GM12864 (cell line): ENCODE measurements at places on chromosomes 3 and 15.

DNA sequence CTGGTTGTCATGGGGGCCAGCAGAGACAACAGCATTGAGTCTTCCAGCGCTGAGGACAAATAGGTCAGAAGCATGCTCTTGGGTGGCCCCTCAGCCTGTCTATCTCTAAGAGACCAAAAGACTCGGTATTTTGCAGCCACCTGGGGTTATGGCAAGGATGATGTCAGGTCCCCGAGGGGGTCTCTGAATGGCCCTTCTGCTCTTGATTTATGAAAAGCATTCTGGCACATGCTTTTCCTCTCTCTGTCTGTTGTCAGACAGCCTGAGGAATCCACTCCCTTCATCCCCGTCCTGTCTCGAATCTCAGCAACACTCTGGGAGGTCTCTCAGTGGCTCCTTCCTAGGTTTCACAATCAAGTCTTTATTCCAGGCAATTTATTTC lies 156.6 kb upstream of the RGMA start:
- no peak for DNase-seq

DNA sequence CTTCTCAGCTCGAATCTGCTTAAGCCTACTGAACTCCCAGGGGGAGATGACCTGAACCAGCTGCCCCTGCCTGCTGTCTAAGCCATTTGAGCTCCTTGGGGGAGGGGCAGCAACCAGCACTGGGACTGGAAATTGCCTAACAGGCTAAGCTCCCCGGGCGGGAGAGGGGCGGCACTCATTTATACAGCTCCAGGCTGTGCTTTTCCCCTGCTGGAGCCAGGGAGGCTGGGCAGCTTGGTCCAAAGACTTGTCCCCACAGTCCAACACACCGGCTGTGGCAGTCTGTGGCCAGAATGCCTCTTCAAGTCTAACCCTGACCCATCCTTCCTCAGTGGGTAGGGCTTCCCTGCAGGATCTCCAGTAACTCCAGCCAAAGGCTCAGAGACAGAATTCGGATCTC lies 1241.5 kb downstream of the ROBO2 start:
- DNase-seq, result no peak

DNA sequence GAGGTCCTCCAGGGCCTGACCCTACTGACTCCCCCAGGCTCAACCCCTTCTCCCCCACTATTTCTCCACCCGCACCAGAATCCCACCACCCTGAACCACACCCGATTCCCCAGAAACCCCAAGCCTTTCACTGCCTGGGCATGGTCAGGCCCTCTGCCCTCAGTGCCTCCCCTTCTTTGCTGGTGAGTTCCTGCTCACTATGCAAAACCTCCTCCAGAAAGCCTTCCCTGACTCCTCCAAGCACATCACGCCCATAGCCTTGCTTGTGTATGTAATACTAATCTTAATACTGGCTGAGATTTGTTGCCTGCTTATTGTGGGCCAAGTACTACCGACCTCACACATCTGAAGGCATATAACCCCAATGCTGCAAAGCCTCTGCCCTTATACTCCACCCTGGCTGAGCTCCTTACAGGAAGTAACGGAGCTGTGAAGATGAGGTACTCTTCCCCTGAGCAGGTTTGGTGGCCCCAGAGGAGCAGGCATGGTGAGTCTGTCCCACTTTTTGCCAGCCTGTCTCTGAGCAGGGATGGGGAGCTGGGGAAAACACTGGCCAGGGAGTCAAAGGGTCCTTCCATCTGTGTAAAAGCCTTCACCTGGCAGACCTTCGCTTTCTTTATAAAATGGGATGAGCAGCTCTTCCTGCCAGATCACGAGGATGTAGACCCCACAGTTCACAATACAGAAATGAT lies 9.5 kb downstream of the RAB6B start:
- no peak for DNase-seq

- DNase-seq, result no peak
Measured at GRCh38 chr3:106860182-106860581, 517.1 kb upstream of the CCDC54 start.

GRCh38 chr3:195839260-195840010 lies 27.7 kb upstream of the MUC4 start:
- no peak for DNase-seq

DNA sequence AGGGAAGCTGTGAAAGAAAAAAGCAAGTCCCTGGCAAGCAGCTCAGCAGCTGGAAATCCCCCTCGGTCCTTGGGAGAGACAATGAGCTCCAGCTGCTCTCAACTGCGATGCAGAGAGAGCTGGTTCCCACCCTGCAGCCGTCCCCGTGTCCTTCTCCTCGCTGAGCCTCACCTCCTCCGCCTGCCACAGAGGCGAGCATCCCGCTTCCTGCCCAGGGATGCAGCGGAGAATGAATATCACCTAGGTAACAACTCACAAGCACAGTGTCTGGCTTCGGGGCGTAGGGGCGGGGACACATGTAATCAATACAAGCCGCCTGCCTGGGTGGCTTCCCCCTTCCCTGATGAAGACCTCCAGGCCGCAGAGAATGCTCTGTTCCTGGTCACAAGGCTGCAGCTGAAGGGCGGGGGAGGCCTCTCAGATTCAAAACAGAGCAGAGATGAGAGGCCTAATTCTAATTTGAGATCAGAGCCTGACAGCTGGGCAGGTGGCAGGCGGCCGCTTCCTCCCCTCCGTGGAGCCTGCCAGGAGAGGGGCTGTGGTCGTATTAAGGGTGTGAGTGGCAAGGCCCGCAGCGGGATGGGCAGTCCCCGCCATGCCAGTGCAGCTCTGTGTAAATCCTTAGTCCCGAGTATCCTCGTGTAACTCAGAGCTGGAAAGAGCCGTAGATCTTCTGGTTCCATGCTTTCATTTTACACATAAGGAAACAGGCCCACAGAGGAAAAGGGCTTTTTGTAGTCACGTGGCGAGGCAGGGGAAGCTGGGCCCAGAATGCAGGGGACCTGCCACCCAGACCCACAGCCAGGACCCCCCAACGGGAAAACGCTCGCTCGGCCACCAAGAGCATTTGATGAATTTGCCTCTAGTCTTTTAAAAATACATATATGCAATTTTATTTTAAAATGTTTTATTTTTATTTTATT lies 24.3 kb downstream of the ZDHHC19 start:
- peak; percentile 63 for DNase-seq

DNA sequence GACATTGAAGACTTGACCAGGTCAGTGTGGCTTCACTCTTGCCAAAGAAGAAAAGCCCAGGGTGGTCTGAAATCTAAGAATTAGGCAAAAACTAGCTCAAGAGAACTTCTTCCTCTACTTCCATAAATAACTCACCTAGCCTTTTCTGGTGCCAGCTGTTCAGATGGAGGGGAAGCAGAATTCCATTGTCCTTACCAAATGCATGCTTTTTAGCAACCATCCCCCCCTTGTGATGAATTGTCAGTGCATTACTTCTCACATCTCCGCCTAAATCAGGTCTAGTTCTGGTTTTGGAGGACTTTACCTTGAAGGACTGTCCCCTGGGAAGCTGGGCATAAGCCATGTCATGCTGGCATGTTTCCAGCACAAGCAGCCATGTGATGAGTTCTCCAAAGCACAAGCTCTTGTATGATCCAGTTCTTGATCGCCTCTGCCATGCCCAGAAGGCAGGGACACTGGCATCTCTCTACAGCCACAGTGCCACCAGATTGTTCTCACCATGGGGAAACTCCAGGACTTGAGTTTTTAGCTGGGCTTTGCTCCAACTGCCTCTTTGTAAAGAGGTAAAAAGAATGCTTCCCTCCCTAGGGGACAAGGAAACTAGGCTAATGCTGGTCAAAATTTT lies 96.4 kb upstream of the IL12A start:
- no peak for DNase-seq

DNA sequence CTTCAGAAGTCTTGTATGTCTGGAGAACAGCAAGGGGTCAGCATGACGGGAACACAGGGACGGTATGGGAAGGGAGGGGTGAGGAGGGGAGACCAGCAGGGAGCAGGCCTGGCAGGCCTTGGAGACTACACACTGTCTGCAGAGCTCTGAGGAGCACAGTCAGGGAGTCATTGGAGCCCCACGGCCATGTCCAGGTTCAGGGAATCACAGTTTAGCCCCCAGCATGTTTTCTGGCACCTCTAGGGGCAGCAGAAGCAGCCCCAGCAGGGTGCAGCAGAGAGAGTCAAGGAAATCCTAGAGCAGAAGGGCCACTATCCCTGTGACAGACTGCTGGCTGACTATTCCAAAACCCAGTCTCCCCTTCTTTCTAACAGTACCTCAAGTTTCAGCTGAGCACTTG lies 3.2 kb downstream of the LAMP3 start:
- DNase-seq, result no peak

DNA sequence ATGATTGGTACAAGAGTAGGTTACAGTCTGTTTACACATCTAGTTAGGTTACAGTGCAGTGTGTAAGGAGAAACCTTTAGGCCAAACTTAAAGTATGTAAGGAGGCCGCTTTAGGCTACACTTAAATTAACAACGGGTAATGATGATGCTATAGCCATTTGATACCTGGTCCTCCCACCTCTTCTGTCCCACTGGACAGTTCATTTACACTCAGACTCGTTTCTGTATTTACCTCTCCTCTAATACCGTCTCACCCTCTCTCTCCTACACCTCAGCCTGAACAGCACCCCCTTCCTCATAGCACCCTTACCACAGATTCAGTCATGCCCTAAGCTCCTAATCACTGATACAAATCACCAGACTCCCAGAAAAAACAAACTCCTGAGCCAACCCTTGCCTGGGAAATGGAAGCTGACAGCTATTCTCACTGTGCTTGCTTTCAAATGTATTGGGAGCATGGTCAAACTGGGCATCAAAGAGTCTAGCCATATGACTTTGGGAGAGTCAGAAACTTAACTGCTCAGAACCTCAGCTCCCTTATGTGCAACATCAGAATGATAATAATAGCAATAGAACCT lies 241.3 kb upstream of the SETMAR start:
- no peak for DNase-seq

GRCh38 chr3:49352281-49352680 lies 5.9 kb downstream of the GPX1 start:
- no peak for DNase-seq

GRCh38 chr3:154844863-154845262 lies 235.3 kb upstream of the MME start:
- no peak for DNase-seq

DNA sequence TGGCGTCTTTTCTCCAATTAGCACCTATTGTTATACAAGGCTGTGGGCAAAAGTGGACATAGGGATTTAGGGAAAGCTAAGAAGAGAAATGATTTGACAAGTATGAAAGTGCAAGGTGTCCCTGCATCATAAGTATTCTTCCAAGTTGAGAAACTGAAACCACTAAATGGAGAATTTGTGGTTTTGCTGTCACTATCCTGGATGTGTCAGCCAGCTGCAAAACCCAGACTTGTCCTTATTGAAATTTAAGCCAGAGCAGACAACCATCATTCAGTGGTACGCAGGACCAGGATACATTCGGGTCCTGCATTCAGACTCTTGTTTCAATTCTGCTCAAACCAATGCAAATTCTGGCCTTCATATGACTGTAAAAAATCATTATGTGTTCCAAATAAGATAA lies 384.8 kb upstream of the TGFBR2 start:
- DNase-seq, result no peak

DNA sequence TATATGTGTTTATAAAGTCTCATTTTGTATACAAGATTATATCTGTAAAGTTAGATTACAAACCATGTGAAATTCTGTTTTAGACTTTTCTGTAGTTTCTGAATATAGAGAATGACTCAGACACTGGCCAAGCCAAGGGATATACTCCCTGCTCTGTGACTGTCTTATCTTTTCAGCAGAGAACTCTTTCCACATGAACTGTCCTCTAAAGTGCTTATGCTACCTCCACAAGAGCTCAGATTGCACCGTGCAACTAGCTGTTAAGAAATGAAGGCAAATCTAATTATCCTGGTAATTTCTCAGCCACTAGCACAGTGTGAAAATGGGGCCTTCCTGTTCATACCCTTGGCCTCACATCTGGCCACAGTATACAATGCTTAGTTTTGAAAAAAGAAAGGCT lies 44.3 kb upstream of the CPNE4 start:
- no peak for DNase-seq

- no peak for DNase-seq
Measured at GRCh38 chr3:86995537-86995936, 4.6 kb upstream of the VGLL3 start.

GRCh38 chr3:21642433-21642832 lies 108.6 kb downstream of the ZNF385D start:
- DNase-seq, result no peak

GRCh38 chr3:53073553-53074365 lies 27.9 kb upstream of the SFMBT1 start:
- no peak for DNase-seq

DNA sequence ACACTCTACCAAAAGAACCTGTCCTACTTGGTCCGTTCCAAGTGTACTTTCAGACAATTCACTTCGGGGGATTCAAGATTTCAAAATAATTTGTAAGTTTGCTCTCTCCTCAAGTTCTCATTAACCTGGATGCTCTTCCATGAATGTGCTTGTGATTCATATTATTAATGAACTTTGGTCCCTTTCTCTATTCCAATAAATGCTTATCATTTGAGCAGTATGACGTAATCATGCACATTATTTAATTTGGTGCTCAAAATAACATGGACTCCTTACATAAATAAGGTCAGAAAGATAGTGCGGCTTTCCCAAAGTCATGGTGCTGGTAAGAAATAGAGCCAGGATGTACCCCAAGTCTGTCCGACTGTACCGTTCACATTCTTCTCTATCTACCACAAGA lies 323.2 kb upstream of the SLCO3A1 start:
- DNase-seq, result no peak

- no peak for DNase-seq
Measured at GRCh38 chr15:73727330-73727976, 25.7 kb downstream of the INSYN1 start.

DNA sequence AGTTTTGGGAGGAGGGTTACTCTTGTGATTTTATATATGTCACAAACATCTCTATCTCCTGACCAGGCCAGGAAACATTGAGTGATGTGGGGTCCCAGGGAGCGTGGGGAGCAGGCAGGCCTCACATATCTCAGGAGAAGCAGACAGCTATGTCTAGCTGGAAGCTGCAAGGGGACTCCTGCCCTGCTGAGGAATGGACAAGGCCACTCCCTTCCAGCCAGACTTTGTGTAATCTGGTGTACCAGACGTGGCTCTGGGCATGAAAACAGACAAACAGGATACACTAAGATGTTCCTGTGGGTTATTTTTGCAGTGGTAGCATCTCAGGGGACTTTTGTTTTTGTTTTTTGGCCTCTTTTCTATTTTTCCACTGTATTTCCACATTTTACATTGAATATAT lies 23.2 kb downstream of the CYP8B1 start:
- DNase-seq, result no peak

GRCh38 chr3:39361252-39361927 lies 21.8 kb upstream of the SLC25A38 start:
- no peak for DNase-seq

GRCh38 chr3:71549951-71550350 lies 33.6 kb downstream of the FOXP1 start:
- no peak for DNase-seq

DNA sequence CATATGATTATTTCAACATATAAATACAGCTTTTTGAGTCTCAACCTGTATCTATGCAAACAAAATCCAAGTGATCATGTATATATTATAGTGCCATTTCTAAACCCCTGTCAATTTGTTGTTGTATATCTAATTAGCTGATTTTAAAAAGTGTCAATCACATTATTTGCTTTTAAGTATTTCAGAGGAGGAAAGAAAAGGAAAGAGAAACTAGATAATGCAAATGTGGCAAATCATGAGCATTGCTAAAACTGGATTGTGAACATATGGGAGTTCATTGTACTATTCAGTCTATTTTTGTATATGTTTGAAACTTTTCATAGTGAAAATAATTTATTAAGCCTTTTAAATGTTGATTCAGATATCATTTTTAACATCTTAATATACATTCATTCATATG lies 190.7 kb downstream of the ZIC4 start:
- no peak for DNase-seq

GRCh38 chr15:38623744-38624143 lies 59.1 kb upstream of the RASGRP1 start:
- no peak for DNase-seq
